Activated T-cell treated with anti-CD3 and anti-CD28 coated beads, Interleukin-2, amount 50 U/mL, for 72 hours (primary cell): ENCODE measurements at places on chromosomes 6 and 20. TPM values are rescaled to one million over a fixed set of nuclear protein-coding genes. Genes with fewer than 3 reads are reported as not detected.

- H3K27ac ChIP-seq: no peak overlapping the region
- DNase-seq: no peak
- peaks cover 1% of the 10 kb centered on the region for H3K36me3 ChIP-seq
Measured at GRCh38 chr20:41375846-41376245, 9.2 kb upstream of the EMILIN3 start.

- no peaks in the 10 kb centered on the region for H3K36me3 ChIP-seq
- H3K4me3 ChIP-seq: peak overlapping the region; percentile 88
- H3K27ac ChIP-seq: no peak overlapping the region
- peaks cover 10% of the 10 kb centered on the region for H3K4me1 ChIP-seq
- peaks cover 54% of the 10 kb centered on the region for H3K27me3 ChIP-seq
Measured at GRCh38 chr6:43275801-43276576, 22.1 kb upstream of the SLC22A7 start.

DNA sequence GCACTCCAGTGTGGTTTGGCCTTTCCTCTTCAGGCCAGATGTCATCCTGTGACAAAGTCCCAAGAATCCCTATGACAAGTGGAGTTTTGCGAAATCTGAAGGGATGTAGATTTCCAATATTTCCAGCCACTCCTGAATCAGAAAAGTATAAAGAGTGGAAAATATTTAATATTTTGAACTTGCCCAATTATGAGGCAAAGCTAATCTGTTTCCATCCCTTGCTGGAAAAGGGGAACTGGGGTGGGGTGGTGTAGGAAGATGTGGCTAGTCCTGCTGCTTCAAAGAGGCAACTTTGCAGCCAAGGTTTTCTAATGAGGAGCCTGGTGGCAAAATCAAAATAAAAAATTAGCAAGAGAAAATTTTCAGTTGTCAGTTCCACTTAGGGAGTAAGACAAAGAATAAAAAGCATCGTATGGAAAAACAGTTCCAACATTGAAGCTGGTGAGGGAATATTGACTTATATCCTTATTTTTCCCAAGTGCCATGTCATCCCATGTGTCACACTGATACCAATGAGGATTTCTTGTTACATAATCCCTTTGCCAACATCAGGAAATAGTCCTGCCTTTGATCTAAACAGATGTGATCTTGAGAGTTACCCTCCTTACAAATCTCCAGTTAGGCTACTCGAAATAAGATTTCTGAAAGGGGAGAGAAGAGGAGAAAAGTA, 480.0 kb upstream of the JARID2 start:
- H3K4me3 ChIP-seq: no peak overlapping the region
- H3K36me3 ChIP-seq: peaks cover 1% of the 10 kb centered on the region
- no peak overlapping the region for H3K27ac ChIP-seq
- peaks cover 21% of the 10 kb centered on the region for H3K4me1 ChIP-seq
- H3K27me3 ChIP-seq: no peaks in the 10 kb centered on the region

DNA sequence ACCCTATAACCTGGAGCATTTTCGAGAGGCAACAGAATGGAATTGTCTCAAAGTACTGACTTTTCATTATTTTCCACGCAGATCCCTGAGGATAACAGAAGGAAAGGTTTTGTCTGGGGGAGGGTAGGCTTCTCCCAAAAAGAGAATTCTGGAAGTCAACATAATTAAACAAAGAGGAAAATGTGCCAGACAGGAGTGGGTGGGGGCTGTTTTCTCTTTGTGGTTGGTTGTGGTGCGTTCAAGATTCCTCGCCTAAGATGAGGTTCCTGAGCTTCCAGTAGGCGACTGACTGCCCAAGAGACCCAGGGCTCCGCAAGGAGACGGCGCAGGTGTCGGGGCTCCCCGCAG, 70.4 kb downstream of the SOX4 start:
- no peak for DNase-seq
- peak overlapping the region; percentile 54 for H3K27ac ChIP-seq
- H3K4me1 ChIP-seq: peaks cover 24% of the 10 kb centered on the region
- H3K27me3 ChIP-seq: peaks cover 70% of the 10 kb centered on the region

DNA sequence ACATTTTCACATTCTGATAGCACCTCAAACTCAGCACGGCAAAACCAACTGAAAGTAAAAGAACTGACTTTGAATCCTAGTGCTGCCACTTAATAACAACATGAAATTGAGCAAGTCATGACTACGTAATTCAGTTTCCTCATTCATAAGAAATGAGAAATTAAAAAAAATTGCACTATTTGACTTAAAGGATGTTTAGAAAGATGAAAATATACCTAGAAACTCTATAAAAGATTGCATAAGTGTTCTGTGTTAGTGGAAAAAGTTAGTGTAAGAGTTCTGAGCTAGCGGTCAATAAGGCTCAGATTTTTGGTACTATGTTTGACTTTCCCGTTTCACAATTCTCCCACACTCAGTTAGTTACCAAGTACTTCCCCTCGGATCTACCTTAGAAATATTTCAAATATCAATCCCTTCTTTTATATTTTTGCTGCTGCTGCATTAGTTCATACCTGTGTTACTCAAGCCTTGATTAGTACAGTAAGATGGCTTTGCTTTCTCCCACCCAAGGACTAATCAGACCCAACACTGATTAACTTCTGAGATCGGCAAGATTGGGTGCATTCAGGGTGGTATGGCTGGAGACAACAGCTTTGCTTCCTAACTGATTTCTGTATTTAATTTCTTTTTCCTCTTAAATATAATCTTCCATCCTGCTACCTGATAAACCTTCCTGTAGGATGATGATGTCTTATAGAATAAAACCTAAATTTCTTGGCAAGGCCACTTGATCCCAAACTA, 25.9 kb downstream of the ECHDC1 start:
- no peak for DNase-seq
- H3K4me3 ChIP-seq: no peak overlapping the region
- H3K27me3 ChIP-seq: no peaks in the 10 kb centered on the region
- H3K27ac ChIP-seq: peak overlapping the region; percentile 61
- peaks cover 9% of the 10 kb centered on the region for H3K4me1 ChIP-seq

DNA sequence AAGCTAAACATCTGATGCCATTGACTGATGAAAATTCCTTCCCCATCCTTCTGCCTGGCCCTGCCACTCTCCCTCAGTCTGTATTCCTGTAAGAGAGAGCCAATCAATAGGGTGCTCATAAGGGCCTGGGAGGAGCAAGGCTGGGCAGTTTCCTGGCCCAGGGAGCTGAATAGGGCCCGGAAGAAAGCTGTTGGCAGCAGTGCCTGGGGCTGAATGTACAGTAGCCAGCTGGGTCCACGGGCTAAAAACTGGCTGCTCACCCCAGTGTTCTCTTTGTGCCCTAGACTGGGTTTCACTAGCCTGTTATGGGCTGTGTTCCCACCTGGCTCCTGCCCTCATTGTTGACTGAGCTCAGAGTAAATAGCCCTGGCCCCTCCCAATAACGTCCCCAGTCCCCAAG, 1.7 kb upstream of the WFDC2 start:
- H3K36me3 ChIP-seq: no peaks in the 10 kb centered on the region
- DNase-seq: no peak
- peaks cover 16% of the 10 kb centered on the region for H3K27me3 ChIP-seq

DNA sequence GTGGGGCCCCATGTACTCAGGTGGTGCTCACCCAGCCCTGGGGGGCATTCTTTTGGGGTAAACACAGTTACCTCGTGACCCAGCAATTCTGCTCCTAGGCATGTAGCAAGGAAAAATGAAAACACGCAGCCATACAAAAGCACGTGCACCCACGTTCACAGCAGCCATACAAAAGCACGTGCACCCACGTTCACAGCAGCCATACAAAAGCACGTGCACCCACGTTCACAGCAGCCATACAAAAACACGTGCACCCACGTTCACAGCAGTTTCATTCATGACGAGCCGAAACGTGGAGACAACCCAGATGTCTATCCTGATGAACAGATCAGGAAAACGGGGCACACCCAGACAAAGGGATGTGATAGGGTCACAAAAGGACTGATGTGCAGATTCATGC, 57.1 kb downstream of the YTHDF1 start:
- no peak overlapping the region for H3K27ac ChIP-seq
- no peaks in the 10 kb centered on the region for H3K36me3 ChIP-seq
- no peaks in the 10 kb centered on the region for H3K4me1 ChIP-seq

DNA sequence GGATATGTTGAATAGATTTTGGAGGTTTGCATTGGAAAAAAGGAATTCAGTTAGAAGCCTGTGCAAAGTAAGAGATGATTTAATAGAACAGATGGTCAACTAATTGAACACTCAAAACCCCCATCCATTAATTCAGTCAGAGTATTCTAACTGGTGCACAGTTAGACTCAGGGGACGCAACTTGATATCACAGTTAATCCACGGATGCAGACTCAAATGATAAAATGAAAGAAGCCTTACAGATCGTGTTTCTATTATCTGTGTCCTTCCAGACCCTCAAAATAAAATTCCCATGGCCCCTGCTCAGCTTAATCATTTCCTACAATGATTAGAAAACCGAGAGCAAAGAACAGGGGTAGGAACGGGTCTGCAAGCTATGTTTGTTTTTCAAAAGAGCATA, 45.4 kb upstream of the DTNBP1 start:
- DNase-seq: no peak
- H3K4me3 ChIP-seq: no peak overlapping the region
- H3K27me3 ChIP-seq: peaks cover 6% of the 10 kb centered on the region
- H3K27ac ChIP-seq: no peak overlapping the region
- H3K4me1 ChIP-seq: no peaks in the 10 kb centered on the region
- no peaks in the 10 kb centered on the region for H3K36me3 ChIP-seq

DNA sequence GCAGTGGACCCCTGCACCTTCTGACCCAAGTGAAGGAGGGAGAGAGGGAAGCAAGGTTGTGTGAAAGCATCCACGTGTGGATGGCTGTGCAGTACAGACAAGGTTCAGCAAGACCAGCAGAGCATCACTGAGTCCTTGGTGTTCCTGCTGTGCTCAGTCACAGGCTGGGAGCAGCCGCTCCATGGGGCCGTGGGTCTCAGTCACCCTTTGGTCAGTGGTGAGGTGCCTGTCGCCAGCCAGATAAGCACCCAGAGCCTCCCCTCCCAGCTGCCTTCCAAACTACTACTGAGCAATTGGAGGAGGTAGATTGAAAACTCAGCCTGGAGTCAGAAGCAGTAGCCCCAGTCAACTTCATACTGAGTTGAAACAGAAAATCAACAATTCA, 218.9 kb downstream of the SLC24A3 start:
- H3K27ac ChIP-seq: no peak overlapping the region
- no peaks in the 10 kb centered on the region for H3K36me3 ChIP-seq
- H3K4me1 ChIP-seq: no peaks in the 10 kb centered on the region
- DNase-seq: no peak
- H3K4me3 ChIP-seq: no peak overlapping the region

GRCh38 chr20:52649727-52650126, 322.4 kb upstream of the TSHZ2 start:
- H3K27ac ChIP-seq: no peak overlapping the region
- no peak overlapping the region for H3K4me3 ChIP-seq
- peaks cover 10% of the 10 kb centered on the region for H3K27me3 ChIP-seq
- H3K4me1 ChIP-seq: no peaks in the 10 kb centered on the region
- no peak for DNase-seq

DNA sequence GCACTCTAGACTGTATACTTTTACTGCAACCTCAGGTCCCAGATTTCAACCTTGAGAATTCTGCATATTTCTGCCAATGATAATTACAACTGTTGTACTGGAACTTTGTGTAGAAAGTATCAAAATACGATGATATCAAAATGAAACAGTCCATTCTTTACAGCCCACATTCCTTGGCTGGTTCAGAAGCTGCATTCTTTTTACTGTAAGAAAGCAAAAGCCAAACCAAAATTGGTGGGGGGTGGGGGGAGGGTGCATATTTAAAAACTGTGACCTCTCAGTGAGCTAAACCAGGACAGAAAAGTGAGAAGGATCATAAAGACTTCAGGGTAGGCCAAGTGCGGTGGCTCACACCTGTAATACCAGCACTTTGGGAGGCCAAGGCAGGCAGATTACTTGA, 41.8 kb upstream of the UBR2 start:
- no peak overlapping the region for H3K4me3 ChIP-seq
- no peak for DNase-seq
- no peak overlapping the region for H3K27ac ChIP-seq
- H3K27me3 ChIP-seq: no peaks in the 10 kb centered on the region
- H3K4me1 ChIP-seq: peaks cover 21% of the 10 kb centered on the region
- peaks cover 7% of the 10 kb centered on the region for H3K36me3 ChIP-seq

GRCh38 chr20:53916173-53916512, 154.3 kb downstream of the BCAS1 start:
- peaks cover 2% of the 10 kb centered on the region for H3K36me3 ChIP-seq
- peak overlapping the region; percentile 98 for H3K4me3 ChIP-seq
- DNase-seq: no peak

GRCh38 chr6:157607317-157608109, 215.5 kb upstream of the SNX9 start:
- no peak overlapping the region for H3K27ac ChIP-seq
- H3K36me3 ChIP-seq: no peaks in the 10 kb centered on the region
- H3K4me3 ChIP-seq: no peak overlapping the region
- no peaks in the 10 kb centered on the region for H3K27me3 ChIP-seq
- peaks cover 2% of the 10 kb centered on the region for H3K4me1 ChIP-seq

DNA sequence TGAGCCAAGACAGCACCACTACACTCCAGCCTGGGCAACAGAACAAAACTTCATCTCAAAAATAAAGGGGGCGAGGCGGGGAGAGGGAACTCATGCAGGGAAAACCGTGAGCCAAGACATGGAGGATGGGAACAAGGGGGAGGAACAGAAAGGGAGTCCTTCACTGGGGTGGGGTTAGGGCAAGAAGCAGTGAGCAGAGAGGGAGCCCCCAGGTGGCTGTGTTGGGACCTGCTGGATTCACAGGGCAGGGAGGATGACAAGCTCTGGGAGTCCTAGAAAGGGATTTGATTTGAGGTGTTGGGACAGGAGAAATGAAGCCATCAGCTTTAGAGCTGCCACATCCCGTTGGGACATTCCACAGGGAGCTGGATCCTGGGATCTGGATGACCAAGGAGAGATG, 90.6 kb upstream of the TOP1 start:
- DNase-seq: no peak
- H3K36me3 ChIP-seq: peaks cover 4% of the 10 kb centered on the region
- H3K4me1 ChIP-seq: peaks cover 9% of the 10 kb centered on the region
- H3K27ac ChIP-seq: no peak overlapping the region

GRCh38 chr6:157143171-157143889, 180.0 kb downstream of the TMEM242 start:
- peak; percentile 41 for DNase-seq
- H3K27ac ChIP-seq: no peak overlapping the region
- H3K36me3 ChIP-seq: no peaks in the 10 kb centered on the region
- H3K4me1 ChIP-seq: peaks cover 22% of the 10 kb centered on the region
- H3K27me3 ChIP-seq: no peaks in the 10 kb centered on the region

DNA sequence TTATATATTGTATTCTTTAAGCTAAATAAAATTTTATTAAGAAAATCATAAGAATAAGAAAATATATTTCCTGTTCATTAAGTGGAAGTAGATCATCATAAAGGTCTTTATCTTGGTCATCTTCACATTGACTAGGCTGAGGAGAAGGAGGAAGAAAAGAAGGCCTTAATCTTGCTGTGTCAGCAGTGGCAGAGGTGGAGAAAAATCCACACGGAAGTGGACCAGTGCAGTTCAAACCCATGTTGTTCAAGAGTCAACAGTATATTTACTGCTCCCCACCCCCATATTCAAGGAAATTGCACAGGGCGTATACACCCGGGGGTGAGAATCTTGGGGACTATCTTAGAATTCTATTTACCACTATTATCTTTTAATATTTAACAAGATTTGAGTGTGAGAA, 178.6 kb upstream of the SCGN start:
- DNase-seq: no peak
- H3K27ac ChIP-seq: no peak overlapping the region
- no peak overlapping the region for H3K4me3 ChIP-seq
- H3K4me1 ChIP-seq: peaks cover 4% of the 10 kb centered on the region
- no peaks in the 10 kb centered on the region for H3K36me3 ChIP-seq

The THEMIS gene
- total RNA-seq: 14.0 TPM

The ZNF311 gene
- total RNA-seq: 1.6 TPM

The RBPJL gene
- total RNA-seq: not detected

The PTCRA gene
- total RNA-seq: not detected

The POFUT1 gene
- total RNA-seq: 63.2 TPM

The METTL24 gene
- not detected for total RNA-seq

The ESR1 gene
- total RNA-seq: 0.07 TPM
